ENCODE measurements at places on chromosomes 1 and 21. TPM values are rescaled to one million over a fixed set of nuclear protein-coding genes. Genes with fewer than 3 reads are reported as not detected.

MMEL1 gene
- total RNA-seq = 0.15 TPM

CELA2B gene
- not detected for total RNA-seq

KAZN gene
- 6.9 TPM for total RNA-seq

RAB13 gene
- total RNA-seq = 77.4 TPM

ELAPOR1 gene
- 0.29 TPM for total RNA-seq

ATAD3C gene
- not detected for total RNA-seq

RGSL1 gene
- not detected for total RNA-seq

KRTAP10-4 gene
- not detected for total RNA-seq

CYB5RL gene
- 4.7 TPM for total RNA-seq

ADAMTS1 gene
- total RNA-seq = 20.7 TPM

- DNase-seq = no peak
Measured at GRCh38 chr1:56527548-56528302, 51.6 kb downstream of the PLPP3 start.

DNA sequence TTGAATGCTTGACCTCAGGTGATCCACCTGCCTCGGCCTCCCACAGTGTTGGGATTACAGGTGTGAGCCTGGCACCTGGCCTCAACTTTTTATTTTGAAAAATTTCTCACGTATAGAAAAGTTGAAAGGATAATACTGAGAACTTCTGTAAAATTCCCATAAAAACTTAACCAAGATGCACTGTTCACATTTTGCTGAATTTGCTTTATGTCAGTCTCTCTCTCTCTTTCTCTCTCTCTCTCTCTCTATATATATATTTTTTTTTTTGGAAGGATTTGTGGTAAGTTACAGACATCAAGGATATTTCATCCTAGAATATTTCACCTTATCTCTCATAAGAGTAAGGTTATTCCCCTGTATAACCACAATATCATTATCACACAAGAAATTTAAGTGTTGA is 5.9 kb downstream of the PEX14 start:
- no peak for DNase-seq

DNA sequence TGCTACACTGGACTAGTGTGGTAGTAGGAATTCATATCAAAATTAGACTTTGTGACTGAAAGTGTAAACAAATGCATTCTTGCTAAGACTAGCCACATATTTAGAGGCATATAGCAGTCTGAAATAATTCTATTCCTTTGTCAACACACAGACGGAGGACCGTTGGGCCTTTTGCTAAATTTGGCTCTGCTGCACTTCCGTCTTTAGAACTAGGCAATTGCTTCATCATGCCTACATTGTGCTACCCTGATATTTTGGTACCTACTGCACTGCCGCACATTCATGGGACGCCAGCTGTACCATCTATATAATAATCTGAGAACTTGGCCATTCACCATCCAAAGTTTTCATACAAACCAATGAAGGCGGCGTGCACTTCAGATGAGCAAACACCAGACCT is 346.8 kb downstream of the KIF26B start:
- no peak for DNase-seq

DNA sequence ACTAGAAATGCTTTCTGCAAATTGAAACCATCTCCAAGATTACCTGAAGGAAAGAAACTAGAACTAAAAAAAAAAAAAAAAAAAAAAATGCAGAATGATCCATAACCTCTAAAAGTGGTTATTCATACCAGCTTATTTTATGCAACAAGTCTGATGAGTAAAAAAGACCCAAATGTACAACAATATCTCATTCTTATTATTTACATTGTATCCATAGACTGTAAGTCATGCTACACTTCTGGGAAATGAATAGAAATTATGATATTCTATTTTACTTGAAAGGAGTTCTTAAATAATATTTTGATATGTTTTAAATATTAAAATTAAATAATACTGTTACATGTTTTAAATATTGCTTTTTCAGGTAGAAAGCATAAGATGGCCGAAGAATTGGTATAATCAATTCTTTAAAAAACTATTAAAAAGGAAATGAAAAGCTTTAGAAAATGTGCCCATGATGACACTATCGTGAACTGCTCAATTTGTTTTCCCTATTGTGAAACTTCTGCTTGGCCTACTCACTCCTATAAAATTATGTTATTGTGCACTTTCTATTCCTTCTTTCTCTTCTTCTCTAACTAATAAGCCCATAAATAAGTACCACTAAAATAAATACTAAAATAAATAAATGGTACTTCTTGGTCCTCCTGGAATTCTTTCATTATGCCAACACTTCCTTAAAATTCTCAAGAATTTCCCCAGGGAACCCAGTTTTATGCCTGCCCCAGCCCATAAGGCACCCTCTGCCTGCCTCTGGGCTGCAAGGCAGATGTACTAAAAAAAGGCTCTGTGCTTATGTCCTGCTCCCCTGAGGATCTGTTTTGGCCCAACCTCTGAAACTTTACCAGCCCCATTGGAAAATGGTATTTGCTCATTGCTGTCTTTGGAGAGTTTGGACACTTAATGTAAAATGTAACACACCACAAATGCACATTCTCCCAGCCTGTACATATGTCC is 18.1 kb downstream of the SAMSN1 start:
- DNase-seq = no peak

- no peak for DNase-seq
Measured at GRCh38 chr1:59025898-59026426, 242.1 kb upstream of the JUN start.

All from glomerular endothelial cell (primary cell).